ENCODE measurements at places on chromosomes 2 and 18.
A peak's percentile ranks its signal among the peaks of the same experiment; 100 is the strongest.

- no peak for DNase-seq
These were observed 494.2 kb downstream of the TSN start for GRCh38 chr2:122249673-122250072.

DNA sequence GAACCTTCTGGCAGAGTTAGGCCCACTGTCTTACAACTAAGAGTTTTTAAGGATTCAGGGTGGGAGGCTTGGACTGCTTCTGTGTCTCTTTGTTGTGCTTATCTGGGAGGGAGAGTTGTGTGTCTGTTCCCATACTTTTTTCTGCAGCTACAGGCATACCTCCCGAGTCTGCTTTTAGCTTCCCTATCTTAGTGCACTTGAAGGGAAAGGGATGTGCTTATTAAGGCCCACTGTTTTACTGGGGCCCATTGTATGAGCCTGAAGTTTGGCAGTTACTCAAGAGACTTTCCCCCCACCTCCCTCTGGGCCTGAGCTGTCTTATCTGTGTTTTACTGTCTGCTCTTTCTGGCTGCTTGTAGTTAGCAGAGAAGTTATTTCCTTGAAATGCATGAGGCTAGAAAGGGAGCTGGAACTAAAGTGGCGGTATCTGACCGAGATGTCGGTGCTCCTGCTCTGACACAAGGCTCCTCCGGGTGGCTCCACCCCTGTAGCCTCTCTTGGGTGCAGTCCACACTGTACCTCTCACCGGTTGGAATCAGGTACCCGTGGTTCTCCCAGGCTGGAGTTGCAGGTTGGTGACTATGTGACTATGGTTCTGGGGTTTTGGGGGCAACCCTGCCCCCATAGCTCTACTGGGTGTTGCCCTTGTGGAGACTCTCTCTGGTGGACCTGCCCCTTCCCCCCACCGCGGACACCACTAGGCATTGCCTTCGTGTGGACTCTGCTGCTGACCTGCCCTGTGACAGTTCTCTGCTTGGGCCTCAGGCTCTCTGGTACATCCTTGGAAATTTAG lies 12.9 kb downstream of the UBR3 start:
- DNase-seq, result no peak

DNA sequence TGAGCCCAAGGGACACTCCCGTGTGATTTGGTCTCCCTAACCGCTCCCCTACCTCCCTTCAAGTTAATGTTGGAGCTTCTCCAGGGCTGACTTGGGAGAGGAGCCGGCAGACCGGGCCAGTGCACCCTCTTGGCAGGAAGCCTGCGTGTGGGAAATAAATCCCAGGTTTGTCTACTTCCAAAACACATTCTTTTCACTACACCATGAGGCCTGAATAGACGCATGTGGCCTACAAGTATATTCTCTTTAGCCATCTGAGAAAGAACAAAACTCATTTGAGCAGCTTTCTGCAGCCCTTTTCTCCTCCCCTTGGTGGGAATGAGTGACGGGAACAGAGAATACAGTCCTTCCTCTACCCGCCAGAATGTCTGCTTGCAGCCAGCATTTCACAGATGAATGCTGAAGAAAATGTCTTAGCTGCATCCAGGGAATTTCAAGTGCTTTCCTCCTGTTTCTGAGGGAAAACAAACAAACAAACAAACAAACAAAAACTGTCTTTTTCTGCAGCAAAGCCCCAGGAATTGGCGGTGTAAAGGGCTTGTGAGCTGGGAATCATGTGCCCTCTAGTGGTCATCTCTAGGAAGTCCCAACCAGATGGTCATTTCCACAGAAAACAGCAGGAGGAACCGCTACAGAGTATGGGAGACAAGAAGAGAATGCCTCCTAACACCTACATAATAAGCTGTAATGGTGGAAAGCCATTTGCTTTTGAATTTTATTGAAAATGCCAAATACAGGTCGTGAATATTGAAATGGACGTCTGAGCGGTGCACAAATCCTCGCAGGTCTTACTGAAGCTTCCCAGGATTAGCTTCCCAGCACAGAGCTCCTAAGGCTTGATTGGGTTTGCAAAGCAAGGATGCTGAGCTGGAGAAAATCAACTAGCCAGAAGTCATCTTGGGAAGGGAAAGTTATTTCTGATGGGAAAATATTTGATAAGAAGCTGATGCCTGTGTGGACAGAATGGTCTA lies 41.2 kb upstream of the DAPL1 start:
- DNase-seq, result no peak

DNA sequence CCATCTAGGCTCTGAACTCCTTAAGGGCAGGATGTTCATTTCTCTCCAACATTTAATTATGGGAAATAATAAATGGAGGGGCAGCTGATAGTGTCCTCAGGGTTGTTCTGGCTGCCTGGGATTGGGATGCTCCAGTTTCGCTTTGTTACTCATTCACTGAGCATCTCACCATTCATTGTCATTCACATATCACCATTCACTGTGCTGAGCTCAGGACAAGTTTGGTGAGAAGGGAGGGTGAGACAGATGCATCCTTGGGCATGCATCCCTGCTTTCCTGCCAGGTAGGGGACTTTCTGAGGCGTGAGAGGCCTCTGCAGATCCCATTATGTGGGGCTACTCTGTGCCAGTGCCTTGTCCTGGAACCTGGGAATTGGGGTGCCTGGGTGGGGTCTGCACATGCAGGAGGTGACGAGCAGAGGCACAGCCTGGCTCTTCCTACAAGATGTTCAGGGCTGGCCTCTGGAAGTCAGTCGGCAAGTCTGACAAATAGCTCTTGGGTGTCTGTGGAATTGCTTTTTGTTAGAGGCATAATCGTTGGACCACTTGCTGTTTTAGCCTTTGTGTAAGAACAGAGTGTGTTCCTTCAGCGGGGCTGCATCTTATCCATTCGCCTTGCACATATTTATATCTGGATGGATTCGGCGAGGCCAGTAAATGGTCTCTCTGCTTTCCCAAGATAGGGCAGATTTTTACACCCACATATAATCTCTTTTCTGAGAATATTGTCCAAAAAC lies 323.2 kb upstream of the THSD7B start:
- DNase-seq, result no peak

GRCh38 chr2:46915281-46915810 lies at the start of gene MCFD2:
MCFD2 (minus strand) TSS chr2:46915806; CDS start chr2:46909171, 6,635 bp downstream.
- DNase-seq, result peak; percentile 53

DNA sequence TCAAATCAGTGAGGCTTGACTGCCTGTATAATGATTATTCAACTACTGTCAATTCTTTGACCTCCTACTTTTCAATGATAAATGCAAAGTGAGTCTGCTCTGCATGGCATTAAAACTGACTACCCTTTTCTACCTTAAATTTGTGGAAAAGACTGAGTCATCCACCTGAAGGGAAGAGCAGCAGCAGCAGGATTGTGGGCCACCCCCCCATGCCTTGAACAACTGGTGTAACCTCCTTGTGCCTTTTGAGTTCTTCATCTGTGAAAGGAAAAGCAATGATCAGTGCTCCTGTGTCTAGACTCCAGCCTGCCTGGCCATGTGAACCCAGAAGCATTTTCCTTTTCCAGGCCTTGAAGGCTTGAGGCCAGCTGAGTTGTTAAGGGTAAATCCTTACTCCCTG lies 102.9 kb downstream of the OSR1 start:
- no peak for DNase-seq

DNA sequence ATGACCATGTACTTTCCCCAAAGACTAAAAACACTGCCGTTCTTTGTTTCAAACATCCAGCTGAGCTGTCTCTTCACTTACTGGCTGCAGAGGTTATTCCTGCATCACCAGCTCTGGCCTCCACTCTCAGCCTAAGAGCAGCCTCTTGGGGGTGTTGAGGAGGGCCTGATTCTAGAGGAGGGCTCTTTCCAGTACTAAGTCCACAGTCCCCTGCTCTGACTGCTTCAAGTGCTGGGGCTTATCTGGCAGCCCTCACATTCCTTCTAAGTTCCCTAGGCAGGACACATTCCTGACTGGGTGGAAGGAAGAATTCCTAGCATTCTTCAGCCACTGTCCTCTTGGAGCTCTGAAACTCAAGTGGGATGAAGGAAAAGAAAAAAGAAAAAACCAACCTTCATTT lies 32.9 kb upstream of the EHBP1 start:
- DNase-seq, result no peak

DNA sequence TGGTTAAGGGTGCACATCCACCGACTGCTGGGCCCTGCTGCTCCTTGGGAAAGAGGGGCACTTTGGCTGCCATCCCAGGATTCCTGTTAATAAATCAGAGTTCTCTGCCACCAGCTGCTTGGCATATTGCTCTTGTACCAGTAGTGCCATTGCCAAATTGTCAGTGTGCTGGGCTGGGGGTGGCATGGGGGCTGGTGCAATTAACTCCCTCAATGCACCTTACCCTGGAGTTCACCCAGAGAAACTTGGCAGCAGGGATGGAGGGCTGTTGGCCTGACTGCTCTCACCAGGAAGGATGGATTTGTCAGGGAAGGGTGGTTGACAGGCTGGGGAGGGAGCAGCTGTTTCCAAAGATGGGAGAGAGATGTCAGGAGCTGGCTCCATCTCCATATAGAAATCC lies 94.6 kb upstream of the SKOR2 start:
- DNase-seq, result no peak

DNA sequence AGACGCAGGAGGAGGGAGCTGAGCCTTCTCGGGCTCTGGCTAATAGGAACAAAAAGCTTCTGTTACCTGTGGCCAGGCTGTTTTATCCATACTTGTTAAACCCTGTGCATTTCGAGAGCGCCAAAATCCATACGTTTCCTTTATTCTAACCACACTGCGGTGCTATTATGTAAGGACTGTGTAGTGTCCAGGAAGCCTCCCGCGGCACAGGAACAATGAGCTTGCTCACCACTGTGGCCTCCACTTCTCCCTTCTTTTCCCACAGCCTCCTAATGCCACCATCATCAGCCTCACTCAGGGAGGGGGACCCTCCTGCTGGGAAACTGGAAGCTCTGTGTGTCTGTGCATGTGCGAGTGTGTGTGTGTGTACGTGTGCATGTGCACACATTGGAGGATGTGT lies 268.5 kb downstream of the HAUS1 start:
- DNase-seq, result no peak

- DNase-seq, result no peak
These were observed 533.4 kb upstream of the ID2 start for GRCh38 chr2:8148260-8149006.

DNA sequence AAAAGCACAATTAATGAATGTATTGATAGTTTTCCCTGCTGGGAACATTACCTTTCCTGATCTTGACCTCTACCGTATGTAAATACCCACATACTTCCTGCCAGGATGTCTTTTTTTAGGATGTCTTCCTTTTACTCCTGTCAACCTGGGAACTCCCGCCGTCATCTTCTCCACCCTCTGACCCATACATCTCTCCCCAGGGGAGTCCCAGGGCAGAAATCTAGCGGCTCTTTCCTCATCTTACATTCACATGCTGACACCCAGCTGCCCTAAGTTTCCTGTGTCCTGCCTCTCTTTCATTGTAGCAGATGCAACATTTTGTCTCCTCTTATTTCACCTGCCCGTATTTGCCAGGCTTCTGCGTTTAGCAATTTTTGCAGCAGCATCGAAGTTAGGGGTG lies 107.8 kb downstream of the CRIM1 start:
- no peak for DNase-seq

DNA sequence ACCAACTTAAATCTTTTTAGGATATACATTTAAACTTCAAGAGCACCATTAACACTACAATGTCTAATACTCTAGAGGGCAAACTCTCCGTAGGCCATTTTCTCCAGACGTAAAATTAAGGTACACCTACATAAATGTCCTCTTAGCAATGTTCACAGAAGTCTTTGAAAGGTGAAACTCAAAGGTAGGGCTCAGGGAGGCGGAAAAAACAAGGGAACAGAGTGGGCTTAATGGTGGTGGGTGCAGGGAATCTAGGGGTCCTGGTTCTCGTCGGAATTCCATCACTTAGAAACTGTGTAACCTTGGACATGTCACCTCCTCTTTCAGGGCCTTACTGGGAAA lies 668 bp downstream of the NFU1 start:
- DNase-seq, result no peak

GRCh38 chr2:238169708-238170251 lies 11.0 kb downstream of the ERFE start:
- peak; percentile 63 for DNase-seq

GRCh38 chr18:13605477-13605876 lies 120.9 kb downstream of the FAM210A start:
- DNase-seq, result no peak

GRCh38 chr2:201674298-201674697 lies 24.1 kb downstream of the MPP4 start:
- DNase-seq, result no peak

- DNase-seq, result no peak
These were observed 26.6 kb upstream of the NT5DC4 start for GRCh38 chr2:112694182-112694581.

DNA sequence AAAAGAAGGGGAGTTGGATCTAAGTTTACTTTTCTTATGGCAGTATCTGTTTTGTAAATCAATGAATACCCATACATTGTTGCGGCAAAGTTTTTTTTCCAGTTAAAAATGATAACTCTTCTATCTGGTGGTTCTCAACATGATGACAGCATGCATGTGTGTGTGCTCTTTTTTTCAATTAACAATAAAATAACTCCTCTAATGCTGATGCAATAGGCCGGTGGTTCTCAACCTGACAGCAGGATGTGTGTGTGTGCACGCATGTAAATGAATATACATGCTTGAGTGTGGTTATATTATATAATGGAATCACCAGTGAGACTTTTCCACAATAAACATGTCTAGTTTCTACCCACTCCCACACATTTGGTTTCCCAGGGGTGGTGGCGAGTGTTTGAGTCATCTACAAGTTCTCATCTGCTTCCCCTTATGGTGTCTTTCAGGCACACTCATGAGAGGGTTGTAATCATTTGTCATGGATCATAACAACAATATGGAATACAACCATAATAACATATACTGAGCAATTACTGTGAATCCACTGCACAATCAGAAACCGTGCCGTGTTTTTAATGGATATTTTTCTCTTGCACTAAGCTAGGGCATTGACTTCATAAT lies 31.2 kb downstream of the PARD3B start:
- DNase-seq, result no peak

DNA sequence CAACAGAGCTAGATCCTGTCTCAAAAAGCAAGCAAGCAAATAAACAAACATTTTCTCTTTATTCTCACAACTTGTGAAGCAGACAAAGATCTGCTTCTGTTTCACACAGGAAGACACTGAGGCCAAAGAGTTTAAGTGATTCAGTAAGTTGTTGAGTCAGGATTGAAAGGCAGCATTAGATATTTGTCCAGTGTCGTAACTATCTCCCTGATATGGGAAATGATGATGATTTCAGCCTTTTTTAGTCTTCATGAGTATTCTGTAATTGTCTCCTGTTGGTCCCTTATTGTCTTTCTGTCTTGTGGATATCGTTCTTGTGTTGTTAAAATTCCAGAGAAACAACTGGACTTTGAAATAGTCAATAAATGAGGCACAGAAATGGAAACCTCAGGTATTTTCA lies 59.6 kb downstream of the GATA6 start:
- no peak for DNase-seq

- no peak for DNase-seq
These were observed 78.2 kb downstream of the EHBP1 start for GRCh38 chr2:62783679-62784078.

GRCh38 chr2:216302981-216303676 lies 69.2 kb downstream of the MARCHF4 start:
- no peak for DNase-seq

- no peak for DNase-seq
These were observed 19.7 kb upstream of the ANKRD53 start for GRCh38 chr2:70958759-70959158.
